CD4-positive, alpha-beta T cell treated with Interleukin-21 for 1 hour (primary cell): ENCODE measurements at places on chromosomes 5 and 9.
A peak's percentile ranks its signal among the peaks of the same experiment; 100 is the strongest.

DNA sequence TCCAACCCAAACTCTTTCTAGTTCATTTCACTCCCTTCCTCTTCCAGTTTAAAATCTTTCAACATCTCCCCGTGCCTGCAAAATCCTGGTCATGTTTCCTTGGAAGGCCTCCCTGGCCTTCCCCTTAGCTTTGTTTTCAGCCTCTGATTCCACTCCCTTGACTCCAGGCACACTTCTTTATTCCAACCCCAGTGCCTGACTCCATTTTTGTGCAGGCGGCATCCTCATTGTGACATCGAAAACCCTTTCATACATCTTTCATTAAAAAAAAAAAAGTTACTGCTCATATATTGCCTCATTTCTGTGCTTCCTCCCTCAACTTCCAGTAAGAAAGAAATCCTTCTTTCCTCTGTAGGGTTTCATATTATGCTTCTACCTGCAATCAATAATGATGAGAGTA lies 7.1 kb upstream of the TNFSF8 start:
- DNase-seq: no peak

GRCh38 chr5:155129513-155129880 lies 115.9 kb downstream of the KIF4B start:
- DNase-seq: no peak

GRCh38 chr5:172664681-172665541 lies 23.8 kb downstream of the NEURL1B start:
- DNase-seq: no peak

DNA sequence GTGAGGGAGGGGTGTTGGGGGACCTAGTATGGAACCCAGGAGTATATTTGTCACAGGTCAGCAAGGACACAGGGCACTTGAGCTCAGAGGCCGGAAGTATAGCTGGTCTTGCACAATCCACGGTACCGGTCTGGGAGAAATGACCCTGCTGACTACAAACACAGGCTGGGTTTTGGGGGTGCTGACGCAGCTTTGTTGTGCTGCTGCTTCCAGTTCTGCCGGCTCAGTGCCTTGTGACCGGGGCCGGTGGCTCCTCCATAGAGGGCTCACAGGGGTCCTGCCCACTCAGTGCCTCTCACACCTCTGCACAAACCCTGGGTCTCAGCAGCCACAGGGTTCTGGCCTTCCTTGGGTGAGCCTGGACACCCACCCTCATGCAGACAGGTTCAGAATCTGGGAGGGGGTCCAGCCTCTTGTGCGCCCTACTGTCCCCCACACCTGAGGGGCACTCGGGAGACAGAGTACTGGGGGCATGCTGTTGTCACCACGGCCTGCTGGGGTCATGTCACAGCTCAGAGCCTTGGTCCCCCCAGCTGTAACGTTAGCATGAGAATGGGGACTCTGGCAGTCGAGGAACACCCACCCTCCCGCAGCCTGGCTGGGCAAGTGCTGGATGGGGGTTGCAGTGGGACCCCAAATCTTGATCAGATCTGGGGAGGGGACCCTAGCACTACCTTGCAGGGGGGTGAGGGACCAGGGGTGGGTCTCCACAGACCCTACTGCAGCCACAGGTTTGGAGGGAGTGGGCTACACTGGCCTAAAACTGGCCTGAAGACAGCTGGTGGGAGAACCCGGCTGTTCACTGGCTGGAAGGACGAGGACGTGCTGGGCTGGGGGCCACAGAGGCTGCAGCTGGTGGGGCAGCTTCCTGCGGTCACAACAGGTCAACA lies 17.7 kb downstream of the NINJ1 start:
- no peak for DNase-seq

GRCh38 chr5:17666726-17667235 lies 32.5 kb downstream of the TAF11L14 start:
- DNase-seq: no peak

GRCh38 chr5:2550509-2550908 lies 201.0 kb downstream of the IRX2 start:
- no peak for DNase-seq

GRCh38 chr5:16690243-16690852 lies 73.6 kb upstream of the RETREG1 start:
- no peak for DNase-seq

GRCh38 chr5:77952636-77953212 lies 176.6 kb upstream of the TBCA start:
- no peak for DNase-seq

- no peak for DNase-seq
Measured at GRCh38 chr9:95383845-95384244, 66.3 kb upstream of the FANCC start.

DNA sequence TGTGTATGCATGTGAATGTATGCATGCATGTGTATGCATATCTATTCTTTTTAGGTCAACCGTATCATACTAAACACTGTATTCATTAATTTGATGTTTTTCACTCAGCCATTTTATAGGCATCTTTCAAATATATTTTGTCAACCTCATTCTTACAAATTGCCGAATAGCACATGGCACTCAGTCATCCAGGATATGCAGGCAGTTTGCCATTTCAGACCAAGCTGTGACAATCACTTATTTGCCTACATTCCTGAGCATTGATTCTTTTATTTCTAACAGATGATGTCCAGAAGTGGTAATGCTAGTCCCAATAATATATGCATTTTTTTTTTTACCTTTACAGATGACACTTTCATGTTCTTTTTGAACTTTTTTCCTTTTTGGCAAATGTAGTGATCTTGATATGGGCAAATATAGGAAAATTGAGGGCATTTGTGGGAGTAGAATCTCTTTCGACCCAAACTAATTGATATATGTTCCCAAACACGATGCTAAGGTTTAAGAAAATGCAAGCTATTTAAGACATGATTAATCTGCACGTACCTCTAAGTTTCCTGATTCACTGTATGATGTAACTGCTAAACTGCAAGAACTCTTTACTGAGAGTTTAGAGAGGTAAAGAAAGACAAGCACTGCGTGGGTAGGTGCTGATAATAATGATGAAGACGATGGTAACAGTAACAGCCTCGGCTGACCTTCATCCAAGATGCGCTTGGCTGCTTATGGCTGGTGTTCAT lies 153.9 kb upstream of the DAP start:
- no peak for DNase-seq

- DNase-seq: no peak
Measured at GRCh38 chr9:87528969-87529368, 31.3 kb downstream of the DAPK1 start.

- no peak for DNase-seq
Measured at GRCh38 chr9:129164246-129164930, 13.7 kb downstream of the IER5L start.

DNA sequence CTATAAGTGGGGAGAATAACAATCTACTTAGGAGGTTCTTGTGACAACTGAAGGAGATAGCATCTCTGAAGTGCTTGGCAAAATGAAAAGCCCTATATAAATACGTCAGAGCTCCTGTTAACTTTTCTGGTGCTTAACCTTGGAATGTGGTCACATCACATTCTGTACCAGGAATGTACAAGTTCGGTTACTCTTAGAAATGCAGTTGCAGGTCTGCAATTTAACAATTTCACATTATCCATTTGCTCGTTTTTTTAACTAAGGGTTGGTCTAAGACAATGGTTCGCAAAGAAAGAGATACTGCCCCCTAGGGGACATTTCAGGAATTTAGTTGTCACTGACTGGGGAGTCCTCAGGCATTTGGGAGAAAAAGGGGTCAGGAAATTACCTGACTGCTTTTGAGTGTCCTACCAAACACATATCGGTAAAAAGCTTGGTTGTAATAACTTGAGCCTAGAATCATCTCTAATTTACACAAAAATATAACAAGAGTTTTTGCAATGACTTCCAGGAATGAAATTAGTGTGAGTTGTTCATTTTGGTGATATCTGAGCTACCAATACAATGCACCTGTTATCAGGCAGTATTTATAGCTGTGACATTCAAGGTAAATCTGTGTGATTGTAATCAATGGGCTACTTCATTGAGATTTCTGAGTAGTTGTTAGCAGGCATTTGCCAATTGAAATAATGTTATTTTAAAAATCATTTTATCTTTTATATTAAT lies 5.4 kb upstream of the HBEGF start:
- peak; percentile 85 for DNase-seq

GRCh38 chr9:111427186-111427585 lies 57.0 kb downstream of the ECPAS start:
- no peak for DNase-seq

- DNase-seq: no peak
Measured at GRCh38 chr5:164048359-164048926, 543.0 kb downstream of the MAT2B start.

- no peak for DNase-seq
Measured at GRCh38 chr5:127311781-127312525, 21.4 kb downstream of the MEGF10 start.

- DNase-seq: no peak
Measured at GRCh38 chr9:7892975-7893374, 93.4 kb upstream of the DMAC1 start.

GRCh38 chr5:55852503-55852902 lies 1.3 kb downstream of the IL31RA start:
- no peak for DNase-seq

GRCh38 chr5:110371725-110372041 lies 354.8 kb downstream of the TMEM232 start:
- no peak for DNase-seq

DNA sequence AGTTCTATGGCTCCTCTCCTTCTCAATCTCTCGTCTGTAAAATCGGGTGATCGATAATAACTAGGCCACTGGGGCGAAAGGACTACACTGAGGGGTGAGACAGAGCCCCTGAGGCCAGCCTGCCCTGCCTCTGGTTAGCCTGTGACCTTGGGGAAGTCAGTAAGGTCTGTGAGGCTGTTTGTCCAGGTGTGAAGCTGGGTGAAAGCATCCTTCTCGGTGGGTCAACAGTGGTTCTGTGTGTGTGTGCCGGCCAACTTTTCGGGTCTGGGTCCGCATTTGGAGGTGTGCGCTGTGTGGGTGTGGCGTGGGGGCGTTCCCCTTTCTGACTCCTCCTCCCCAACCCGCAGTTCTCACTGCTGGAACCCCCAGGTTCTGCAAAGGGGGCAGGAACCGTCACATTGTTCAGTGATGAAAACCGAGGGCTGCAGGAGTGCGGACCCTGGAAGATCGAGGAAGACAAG lies 5.0 kb upstream of the RNF44 start:
- DNase-seq: peak; percentile 77

DNA sequence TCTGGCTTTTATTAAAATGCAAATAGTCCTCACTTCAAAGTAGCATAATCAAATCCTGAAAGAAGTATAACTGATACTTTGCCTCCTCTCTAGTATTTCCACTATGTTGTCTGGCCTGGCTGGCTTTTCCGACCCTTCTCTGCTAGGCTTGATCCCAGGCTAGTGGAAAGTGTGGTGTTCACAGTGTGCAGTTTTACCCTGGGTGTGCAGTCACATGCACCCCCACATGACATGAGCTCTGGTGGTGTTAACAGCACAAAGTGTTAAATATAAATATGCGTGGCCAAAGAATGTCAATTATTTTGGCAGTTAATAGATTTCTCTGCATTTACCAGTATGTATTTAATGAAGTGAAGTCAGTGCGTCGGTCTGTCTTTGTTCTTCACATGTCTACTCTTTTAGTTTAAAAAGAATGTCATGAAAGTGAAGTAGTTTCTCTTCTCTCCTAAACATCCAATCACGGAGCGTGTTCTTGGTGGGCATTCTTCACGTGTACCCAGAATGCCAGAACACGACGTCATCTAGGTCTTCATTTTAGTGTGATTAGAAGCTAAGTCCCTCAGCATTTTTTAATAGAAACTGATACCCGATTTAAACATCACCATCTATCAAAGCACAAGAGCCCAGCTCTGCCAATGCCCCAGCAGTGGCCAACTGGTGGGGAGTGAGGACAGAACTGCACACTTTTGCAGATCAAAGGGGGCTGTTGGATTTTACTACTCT lies 286.4 kb downstream of the FANCC start:
- no peak for DNase-seq

DNA sequence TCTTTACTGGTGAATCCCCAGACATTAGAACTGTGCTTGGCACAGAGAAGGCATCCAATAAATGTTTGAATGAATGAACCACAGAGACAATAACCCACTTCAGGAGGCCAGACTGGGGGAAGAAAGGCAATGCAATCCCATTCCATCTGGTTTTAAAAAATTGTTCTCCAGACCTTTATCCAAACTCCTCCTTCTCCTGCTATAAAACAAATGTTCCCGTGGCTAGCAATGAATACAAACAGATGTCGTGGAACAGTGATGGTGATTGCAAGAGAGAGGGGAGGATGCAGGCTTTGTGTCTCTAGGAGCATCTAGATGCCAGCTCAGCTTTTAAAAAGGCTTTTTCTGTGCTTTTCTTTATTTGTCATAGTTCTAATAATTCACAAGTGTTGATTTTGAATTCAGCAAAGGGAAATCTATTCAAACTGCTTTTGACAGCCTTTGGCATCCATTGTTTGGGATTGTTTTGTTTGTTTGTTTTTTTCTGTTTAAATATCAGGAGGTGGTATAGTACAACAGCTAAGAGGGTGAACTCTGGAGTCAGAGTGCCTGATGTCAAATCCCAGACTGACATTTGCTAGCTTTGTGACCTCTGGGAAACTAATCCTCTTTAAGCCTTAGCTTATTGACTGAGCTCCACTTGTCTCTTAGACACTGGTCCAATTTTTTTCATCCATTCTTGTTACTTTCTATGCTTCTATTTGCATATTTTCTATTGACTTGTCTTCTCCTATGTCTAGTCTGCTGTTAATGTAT lies 59.1 kb downstream of the TNFSF15 start:
- DNase-seq: no peak

DNA sequence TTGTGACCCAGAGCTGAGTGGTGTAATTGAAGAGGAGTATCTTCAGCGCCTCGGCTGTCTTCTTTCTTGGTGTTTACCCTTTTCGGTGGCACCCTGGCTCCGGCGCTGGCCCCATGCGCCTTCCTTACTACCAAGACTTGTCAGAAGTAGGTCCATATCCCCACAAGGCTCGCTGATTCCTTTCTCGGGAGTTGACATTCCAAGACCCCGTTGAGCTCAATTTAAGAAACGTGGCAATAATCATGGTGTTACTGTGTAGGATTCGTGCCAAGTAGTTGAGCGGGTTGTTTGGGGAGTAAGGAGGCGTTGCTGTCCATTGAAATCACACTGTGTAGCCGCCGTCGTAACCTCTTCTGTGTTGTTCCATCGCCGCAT lies 795 bp downstream of the NDUFAF2 start:
- DNase-seq: no peak

GRCh38 chr9:22446589-22446949 lies at the start of gene DMRTA1:
TSS of gene DMRTA1 (plus strand) at chr9:22446824. CDS start at chr9:22447066, 242 bp downstream.
- DNase-seq: peak; percentile 4

DNA sequence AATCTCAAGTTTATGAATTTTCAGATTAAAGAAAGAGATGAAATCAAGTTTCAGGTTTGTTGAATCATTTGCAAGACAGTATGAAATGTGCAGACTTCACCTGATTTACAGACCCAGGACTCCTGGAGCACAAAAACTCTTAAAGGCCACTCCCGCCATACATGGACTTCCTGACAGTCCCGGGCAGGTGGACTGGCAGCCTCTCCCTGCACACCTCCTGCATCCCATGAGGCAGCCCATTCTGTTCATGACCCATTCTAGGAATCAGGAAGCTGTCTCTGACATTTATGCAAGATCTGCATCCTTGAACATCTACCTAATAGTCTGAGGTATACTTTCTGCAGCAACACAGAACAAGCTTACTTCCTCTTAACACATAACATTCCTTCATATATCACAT lies 5.9 kb downstream of the DDX31 start:
- no peak for DNase-seq

- DNase-seq: no peak
Measured at GRCh38 chr5:107359033-107359915, 311.5 kb downstream of the EFNA5 start.
